ENCODE measurements at places on chromosomes 12 and 14. TPM values are rescaled to one million over a fixed set of nuclear protein-coding genes. Genes with fewer than 3 reads are reported as not detected.

DNA sequence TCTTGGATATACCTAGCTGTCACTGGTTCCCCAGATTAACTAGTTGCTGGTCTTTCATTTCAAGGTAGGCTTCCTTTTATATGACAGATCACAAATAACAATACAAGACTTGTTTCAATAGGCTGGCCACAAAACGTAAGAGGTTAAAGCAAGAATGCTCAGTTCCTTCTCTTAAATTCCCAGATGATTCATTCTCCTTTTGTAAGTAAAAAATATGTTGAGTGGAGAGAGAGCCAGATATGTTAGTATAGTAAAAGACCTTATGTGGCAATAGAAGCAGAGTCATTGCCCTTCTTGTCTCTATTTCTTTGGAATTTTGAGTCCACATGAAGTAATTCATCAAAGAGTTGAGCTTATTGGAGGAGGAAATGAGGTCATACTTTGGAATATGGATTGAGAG lies 939.0 kb upstream of the ATXN7L3B start:
- no peaks in the 10 kb centered on the region for H3K4me1 ChIP-seq
- no peaks in the 10 kb centered on the region for H3K36me3 ChIP-seq
- no peak overlapping the region for H3K27ac ChIP-seq
- H3K27me3 ChIP-seq: no peaks in the 10 kb centered on the region
- DNase-seq: no peak

CCDC175 gene
- polyA plus RNA-seq: not detected

DNA sequence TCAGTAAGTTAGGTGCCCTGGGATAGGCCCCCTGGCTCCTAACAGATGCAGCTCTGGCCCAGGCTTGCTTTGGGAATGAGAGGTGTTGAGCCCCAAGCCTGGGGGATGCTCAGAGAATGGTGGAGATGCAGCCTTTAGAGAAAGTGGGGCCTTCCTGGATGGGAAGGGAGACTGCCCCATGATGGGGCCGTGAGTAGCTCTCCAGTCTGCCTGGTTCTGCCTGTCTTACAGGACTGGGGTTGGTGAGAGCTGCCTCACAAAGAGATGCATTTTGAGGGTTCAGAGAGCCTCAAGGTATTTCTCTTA lies 523 bp upstream of the VRTN start:
- H3K36me3 ChIP-seq: no peaks in the 10 kb centered on the region
- DNase-seq: no peak
- no peaks in the 10 kb centered on the region for H3K27me3 ChIP-seq
- no peak overlapping the region for H3K27ac ChIP-seq

GRCh38 chr12:53754188-53754585 lies 2.4 kb upstream of the CISTR start:
- peaks cover 84% of the 10 kb centered on the region for H3K27me3 ChIP-seq
- no peaks in the 10 kb centered on the region for H3K36me3 ChIP-seq
- DNase-seq: no peak
- H3K27ac ChIP-seq: no peak overlapping the region

- no peaks in the 10 kb centered on the region for H3K4me1 ChIP-seq
- DNase-seq: no peak
- no peak overlapping the region for H3K4me3 ChIP-seq
- peaks cover 5% of the 10 kb centered on the region for H3K36me3 ChIP-seq
- no peak overlapping the region for H3K27ac ChIP-seq
Measured at GRCh38 chr12:79857675-79858074, 77.2 kb downstream of the PPP1R12A start.

CLEC2D gene
- polyA plus RNA-seq: 2.0 TPM

MED6 gene
- polyA plus RNA-seq: 30.4 TPM

EXOC3L4 gene
- 6.2 TPM for polyA plus RNA-seq

GRCh38 chr14:96586921-96587822 lies 85.0 kb downstream of the PAPOLA start:
- H3K4me3 ChIP-seq: no peak overlapping the region
- no peak for DNase-seq
- no peak overlapping the region for H3K27ac ChIP-seq
- H3K4me1 ChIP-seq: no peaks in the 10 kb centered on the region

GRCh38 chr12:72098622-72099021 lies 160.0 kb downstream of the TPH2 start:
- no peak for DNase-seq
- H3K27me3 ChIP-seq: no peaks in the 10 kb centered on the region
- no peaks in the 10 kb centered on the region for H3K4me1 ChIP-seq
- no peak overlapping the region for H3K27ac ChIP-seq

DNA sequence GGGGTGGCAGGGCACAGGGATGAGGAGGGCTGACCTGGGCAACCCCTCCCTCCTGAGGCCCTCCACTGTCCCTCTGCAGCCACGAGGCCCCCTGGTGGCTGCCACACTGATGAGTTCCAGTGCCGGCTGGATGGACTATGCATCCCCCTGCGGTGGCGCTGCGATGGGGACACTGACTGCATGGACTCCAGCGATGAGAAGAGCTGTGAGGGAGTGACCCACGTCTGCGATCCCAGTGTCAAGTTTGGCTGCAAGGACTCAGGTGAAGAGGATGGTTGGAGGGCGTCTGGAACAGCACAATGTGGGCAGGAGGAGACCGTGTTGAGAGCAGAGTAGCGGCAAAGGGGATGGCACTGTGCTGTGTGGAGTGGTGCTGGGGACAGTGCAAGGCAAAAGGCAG lies 25.7 kb upstream of the LRP1-AS start:
- no peaks in the 10 kb centered on the region for H3K36me3 ChIP-seq
- peaks cover 12% of the 10 kb centered on the region for H3K4me1 ChIP-seq
- H3K27ac ChIP-seq: no peak overlapping the region

DNA sequence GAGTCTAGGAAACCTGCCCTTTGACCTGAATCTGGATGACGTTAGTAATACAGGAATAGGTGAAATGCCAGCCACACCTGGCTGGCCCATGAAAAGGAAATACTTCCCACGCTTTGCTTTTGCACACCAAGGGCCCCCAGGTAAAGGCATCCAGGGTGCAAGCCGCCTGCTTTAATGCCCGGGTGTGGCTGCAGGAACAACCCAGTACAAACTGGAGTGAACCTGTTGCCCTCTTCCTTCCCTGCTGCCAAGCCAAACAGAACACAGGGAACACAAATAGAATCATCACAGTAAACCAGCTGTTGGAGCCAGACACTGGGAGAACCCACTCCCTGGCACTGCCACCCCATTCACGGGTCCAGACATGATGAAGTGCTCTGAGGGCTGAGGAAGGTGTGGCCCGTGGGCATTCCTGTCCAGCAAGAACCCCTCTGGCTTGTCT lies 24.2 kb upstream of the FOS start:
- DNase-seq: no peak
- H3K27me3 ChIP-seq: no peaks in the 10 kb centered on the region
- H3K36me3 ChIP-seq: no peaks in the 10 kb centered on the region
- H3K27ac ChIP-seq: no peak overlapping the region
- H3K4me3 ChIP-seq: no peak overlapping the region

DNA sequence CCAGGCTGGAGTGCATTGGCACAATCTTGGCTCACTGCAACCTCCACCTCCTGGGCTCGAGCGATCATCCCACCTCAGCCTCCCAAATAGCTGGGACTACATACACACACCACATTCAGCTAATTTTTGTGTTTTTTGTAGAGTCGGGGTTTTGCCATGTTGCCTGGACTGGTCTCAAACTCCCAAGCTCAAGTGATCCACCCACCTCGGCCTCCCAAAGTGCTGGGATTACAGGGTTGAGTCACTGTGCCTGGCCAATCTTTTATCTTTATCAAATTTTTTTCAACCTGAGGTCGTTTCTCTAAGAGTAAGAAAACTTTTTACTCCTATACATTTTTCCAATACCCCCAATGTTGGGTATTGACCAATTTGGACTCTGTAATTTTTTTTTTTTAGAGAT lies 40.0 kb upstream of the NAP1L1 start:
- no peaks in the 10 kb centered on the region for H3K4me1 ChIP-seq
- no peak overlapping the region for H3K4me3 ChIP-seq
- no peak for DNase-seq
- H3K36me3 ChIP-seq: no peaks in the 10 kb centered on the region
- no peak overlapping the region for H3K27ac ChIP-seq
- H3K27me3 ChIP-seq: no peaks in the 10 kb centered on the region

DNA sequence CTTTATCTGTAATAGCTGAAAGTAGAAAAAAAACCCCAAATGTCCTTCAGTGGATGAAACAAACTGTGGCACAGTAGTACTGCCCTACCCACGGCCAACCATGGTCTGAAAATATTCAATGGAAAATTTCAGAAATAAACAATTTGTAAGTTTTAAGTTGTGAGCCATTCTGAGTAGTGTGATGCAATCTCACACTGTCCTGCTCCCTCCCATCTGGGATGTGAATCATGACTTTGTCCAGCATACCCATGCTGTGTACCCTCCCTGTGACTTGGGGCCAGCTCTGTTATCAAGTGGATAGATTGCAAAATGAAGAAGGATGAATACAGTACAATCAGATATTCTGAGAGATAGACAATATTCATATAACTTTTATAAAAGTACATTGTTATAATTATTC lies 106.2 kb downstream of the SMOC1 start:
- no peak overlapping the region for H3K4me3 ChIP-seq
- H3K4me1 ChIP-seq: no peaks in the 10 kb centered on the region
- H3K36me3 ChIP-seq: no peaks in the 10 kb centered on the region
- H3K27me3 ChIP-seq: no peaks in the 10 kb centered on the region
- no peak for DNase-seq

DNA sequence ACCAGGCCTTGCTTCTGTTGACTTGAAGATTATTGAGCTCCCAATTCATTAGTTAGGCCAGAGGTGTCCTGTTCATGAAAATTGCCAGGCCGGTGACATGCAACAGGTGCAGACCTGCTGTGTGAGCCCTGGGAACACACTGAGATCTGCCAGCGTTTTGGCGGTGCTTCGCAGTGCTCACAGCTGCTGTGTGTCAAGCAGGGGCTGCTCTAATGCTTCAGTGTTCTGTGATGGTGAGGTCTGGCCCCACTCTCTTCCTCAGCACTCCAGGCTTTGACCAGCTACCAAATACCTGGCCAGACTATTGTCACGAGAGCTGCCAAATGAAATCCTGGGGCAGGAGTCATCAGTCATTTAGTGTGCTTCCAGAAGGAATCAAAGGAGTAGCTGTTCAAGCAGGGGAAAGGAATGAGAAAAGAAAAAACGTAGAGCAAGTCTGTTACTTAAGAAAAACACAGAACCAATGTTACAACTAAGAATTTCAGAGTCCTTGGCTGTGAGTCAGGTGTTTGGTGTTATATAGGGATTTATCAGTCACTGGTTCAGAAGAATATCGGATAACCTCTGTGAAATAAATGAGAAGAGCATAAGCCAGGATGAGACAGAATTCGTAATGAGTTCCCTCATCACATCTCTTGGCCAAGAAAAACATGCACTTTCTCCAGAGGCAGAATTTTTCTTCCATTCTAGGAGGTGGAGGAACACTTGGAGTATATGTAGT lies 150.8 kb downstream of the FBXL14 start:
- no peaks in the 10 kb centered on the region for H3K27me3 ChIP-seq
- H3K4me3 ChIP-seq: no peak overlapping the region
- 0 out of 3 replicates have a peak overlapping the region, but pooled peaks have one; percentile 7 for H3K27ac ChIP-seq
- no peaks in the 10 kb centered on the region for H3K36me3 ChIP-seq
- H3K4me1 ChIP-seq: no peaks in the 10 kb centered on the region
- DNase-seq: no peak

- H3K4me3 ChIP-seq: no peak overlapping the region
- H3K4me1 ChIP-seq: no peaks in the 10 kb centered on the region
- no peak for DNase-seq
- H3K27ac ChIP-seq: no peak overlapping the region
- no peaks in the 10 kb centered on the region for H3K36me3 ChIP-seq
Measured at GRCh38 chr14:61285364-61285763, 4.2 kb upstream of the TMEM30B start.

GRCh38 chr14:33788161-33788560 lies 162.7 kb downstream of the EGLN3 start:
- no peaks in the 10 kb centered on the region for H3K27me3 ChIP-seq
- H3K4me3 ChIP-seq: no peak overlapping the region
- no peaks in the 10 kb centered on the region for H3K36me3 ChIP-seq

IFI27L1 gene
- 25.6 TPM for polyA plus RNA-seq

- no peaks in the 10 kb centered on the region for H3K27me3 ChIP-seq
- H3K4me1 ChIP-seq: peaks cover 71% of the 10 kb centered on the region
- no peak for DNase-seq
Measured at GRCh38 chr12:51910691-51911090, 3.4 kb downstream of the ACVRL1 start.

DNA sequence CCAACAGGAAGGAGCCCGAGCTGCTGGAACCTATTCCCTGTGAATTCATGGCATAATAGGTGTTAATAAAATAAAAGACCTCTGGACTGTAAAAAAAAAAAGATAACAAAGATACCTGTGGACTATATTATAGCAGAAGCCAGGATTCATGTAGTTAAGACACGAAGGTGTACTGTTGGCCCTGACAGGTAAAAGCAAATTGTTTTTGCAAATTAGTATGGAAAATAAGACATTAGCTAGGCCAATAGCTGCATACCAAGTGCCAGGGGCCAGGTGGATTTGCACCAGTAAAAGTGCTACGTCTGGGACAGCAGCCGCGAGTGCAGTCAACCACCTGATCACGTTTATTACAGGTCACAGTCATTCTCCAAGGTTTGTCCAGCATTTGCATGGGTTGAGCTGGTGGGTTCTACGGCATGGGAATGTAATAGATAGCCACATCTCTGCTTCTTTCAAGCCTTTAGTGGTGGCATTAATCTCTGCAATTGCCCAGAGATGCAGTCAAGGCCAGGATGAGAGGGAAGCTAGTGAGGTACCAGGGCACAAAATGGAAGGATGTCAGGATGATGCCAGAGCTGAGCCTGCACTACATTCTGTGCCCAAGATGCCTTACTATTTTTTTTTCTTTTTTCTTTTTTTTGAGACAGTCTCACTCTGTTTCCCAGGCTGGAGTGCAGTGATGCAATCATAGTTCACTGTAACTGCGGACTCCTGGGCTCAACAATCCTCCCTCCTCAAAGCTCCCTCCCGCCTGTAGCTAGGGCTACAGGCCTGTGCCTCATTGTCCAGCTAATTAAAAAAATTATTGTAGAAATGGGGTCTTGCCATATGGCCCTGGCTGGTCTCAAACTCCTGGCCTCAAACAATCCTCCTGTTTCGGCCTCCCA lies 26.3 kb downstream of the TNFAIP2 start:
- no peaks in the 10 kb centered on the region for H3K27me3 ChIP-seq
- H3K36me3 ChIP-seq: no peaks in the 10 kb centered on the region
- no peak overlapping the region for H3K27ac ChIP-seq
- H3K4me3 ChIP-seq: no peak overlapping the region
- no peak for DNase-seq

Data from K562 (cell line).